Neural progenitor cell (in vitro differentiated cells): ENCODE measurements at places on chromosomes 16 and 17. TPM values are rescaled to one million over a fixed set of nuclear protein-coding genes. Genes with fewer than 3 reads are reported as not detected.

- H3K4me1 ChIP-seq: peaks cover 47% of the 10 kb centered on the region
- DNase-seq: no peak
- H3K27ac ChIP-seq: no peak overlapping the region
- no peaks in the 10 kb centered on the region for H3K27me3 ChIP-seq
- no peak overlapping the region for H3K4me3 ChIP-seq
Observed at GRCh38 chr16:49527611-49528010, 154.0 kb downstream of the C16orf78 start.

GRCh38 chr17:46869975-46870803, 18.8 kb downstream of the WNT9B start:
- H3K4me1 ChIP-seq: no peaks in the 10 kb centered on the region
- no peak overlapping the region for H3K4me3 ChIP-seq
- no peak for DNase-seq
- no peaks in the 10 kb centered on the region for H3K36me3 ChIP-seq
- no peaks in the 10 kb centered on the region for H3K27me3 ChIP-seq
- no peak overlapping the region for H3K27ac ChIP-seq

GRCh38 chr16:79767421-79768275, 167.1 kb upstream of the MAF start:
- H3K4me1 ChIP-seq: peaks cover 42% of the 10 kb centered on the region
- DNase-seq: peak; percentile 78
- no peaks in the 10 kb centered on the region for H3K27me3 ChIP-seq
- no peaks in the 10 kb centered on the region for H3K36me3 ChIP-seq
- peak overlapping the region; percentile 2 for H3K4me3 ChIP-seq
- H3K27ac ChIP-seq: peak overlapping the region; percentile 90

GRCh38 chr17:16453493-16453851, 38.1 kb downstream of the TRPV2 start:
- no peak overlapping the region for H3K27ac ChIP-seq
- DNase-seq: no peak
- H3K27me3 ChIP-seq: no peaks in the 10 kb centered on the region
- H3K4me3 ChIP-seq: no peak overlapping the region
- H3K36me3 ChIP-seq: no peaks in the 10 kb centered on the region

- H3K36me3 ChIP-seq: no peaks in the 10 kb centered on the region
- no peak for DNase-seq
- peaks cover 40% of the 10 kb centered on the region for H3K4me1 ChIP-seq
- no peak within 1 kb of the TSS for H3K27ac ChIP-seq
- H3K4me3 ChIP-seq: no peak within 1 kb of the TSS
- H3K27me3 ChIP-seq: no peaks in the 10 kb centered on the region
Observed at GRCh38 chr17:7558544-7559319, at the start of gene TNFSF13. TNFSF13 (plus strand) TSS chr17:7558750; CDS start chr17:7559040, 290 bp downstream.

DNA sequence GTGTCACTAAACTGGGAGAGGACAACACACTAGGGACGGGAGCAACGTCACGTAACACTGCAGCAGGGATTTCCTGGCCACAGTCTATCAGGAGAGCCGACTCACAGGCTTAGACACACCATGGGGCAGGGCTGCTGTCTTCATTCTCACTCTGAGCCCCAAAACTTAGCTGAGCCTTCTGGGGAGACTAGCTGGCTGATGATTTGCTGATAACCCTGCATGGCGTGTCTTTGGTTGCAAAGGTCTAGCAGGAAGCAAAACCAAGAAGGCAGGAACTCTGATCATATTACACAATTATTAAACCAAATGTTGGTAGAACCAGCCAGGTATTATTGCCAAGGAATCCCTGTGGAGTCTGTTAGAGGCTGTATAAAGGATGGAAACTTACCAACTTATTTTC, 345.0 kb downstream of the SLC39A11 start:
- H3K27ac ChIP-seq: no peak overlapping the region
- DNase-seq: no peak
- H3K4me3 ChIP-seq: no peak overlapping the region
- peaks cover 13% of the 10 kb centered on the region for H3K4me1 ChIP-seq

- no peak overlapping the region for H3K27ac ChIP-seq
- H3K27me3 ChIP-seq: no peaks in the 10 kb centered on the region
- no peak for DNase-seq
Observed at GRCh38 chr16:12750554-12750918, 53.2 kb downstream of the CPPED1 start.

- no peak for DNase-seq
- no peaks in the 10 kb centered on the region for H3K36me3 ChIP-seq
- H3K27me3 ChIP-seq: no peaks in the 10 kb centered on the region
- H3K4me3 ChIP-seq: no peak overlapping the region
- no peaks in the 10 kb centered on the region for H3K4me1 ChIP-seq
Observed at GRCh38 chr17:76659928-76660655, 16.5 kb upstream of the ST6GALNAC1 start.

- H3K4me3 ChIP-seq: no peak overlapping the region
- H3K27ac ChIP-seq: no peak overlapping the region
- no peaks in the 10 kb centered on the region for H3K36me3 ChIP-seq
- H3K4me1 ChIP-seq: peaks cover 8% of the 10 kb centered on the region
Observed at GRCh38 chr17:72063262-72063661, 57.6 kb upstream of the SOX9 start.

- H3K4me1 ChIP-seq: peaks cover 23% of the 10 kb centered on the region
- H3K4me3 ChIP-seq: no peak overlapping the region
- no peak overlapping the region for H3K27ac ChIP-seq
- H3K36me3 ChIP-seq: no peaks in the 10 kb centered on the region
- DNase-seq: no peak
Observed at GRCh38 chr17:55726440-55726839, 3.8 kb upstream of the TMEM100 start.

DNA sequence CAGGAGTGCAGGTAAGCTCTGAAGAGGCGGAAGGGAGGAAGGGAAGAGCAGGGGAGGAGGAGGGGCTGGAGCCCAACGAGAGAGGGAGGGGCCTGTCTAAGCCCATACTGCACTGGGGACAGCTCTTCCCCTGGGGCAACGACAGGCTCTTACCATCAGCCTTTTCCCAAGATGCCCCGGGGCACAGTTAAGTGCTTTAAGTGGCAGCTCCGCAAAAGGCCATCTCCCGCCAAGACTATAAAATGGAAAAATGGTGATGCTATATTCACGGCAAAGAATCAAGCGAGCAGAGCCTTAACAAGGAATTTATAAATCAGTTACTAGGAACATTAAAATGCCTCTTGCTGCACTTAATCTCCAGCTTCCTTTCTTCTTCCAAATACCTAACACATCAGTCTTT, 110.2 kb upstream of the NLRP1 start:
- H3K36me3 ChIP-seq: no peaks in the 10 kb centered on the region
- no peak overlapping the region for H3K27ac ChIP-seq
- no peaks in the 10 kb centered on the region for H3K27me3 ChIP-seq
- peaks cover 8% of the 10 kb centered on the region for H3K4me1 ChIP-seq

DNA sequence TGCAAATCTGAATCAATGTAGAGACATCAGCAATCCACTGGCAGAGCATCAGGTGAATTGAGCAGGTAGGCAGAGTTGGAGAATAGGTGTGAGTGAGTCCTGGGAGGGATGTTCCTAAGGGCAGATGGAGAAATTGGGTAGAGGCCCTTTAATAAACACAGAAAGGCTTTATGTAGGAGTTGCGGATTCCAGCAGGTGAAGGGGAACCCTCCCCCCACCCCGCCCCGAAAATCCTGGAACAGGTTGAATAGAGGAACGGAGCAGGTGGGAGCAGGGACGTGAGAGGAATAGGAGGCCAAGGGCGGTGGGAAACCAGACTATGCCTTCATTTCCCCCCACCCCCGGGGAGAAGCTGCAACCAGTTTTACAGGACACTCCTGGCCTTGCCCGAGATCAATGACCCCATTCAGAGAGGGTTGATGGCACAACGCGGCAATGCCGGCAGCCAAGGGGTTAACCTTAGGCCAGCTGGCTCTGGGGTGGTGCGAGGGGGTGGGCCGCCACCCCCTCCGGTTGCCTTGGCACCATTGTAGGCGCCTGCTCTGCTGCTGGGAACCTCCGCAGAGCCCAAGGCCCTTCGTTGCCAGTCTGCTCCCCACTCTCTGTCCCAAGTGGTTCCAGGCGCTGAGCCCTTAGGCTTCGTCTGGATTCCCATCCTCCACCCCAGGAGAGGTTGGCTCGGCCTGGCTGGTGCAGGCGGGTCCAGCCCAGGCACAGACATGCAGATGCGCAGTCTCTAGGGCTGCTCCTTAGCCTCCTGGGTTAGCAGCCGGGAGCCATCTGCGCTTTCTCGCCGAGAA, 814 bp upstream of the RUNDC3A start:
- H3K4me3 ChIP-seq: peak overlapping the region; percentile 50
- no peaks in the 10 kb centered on the region for H3K36me3 ChIP-seq
- peaks cover 13% of the 10 kb centered on the region for H3K4me1 ChIP-seq
- H3K27ac ChIP-seq: no peak overlapping the region
- peaks cover 45% of the 10 kb centered on the region for H3K27me3 ChIP-seq

DNA sequence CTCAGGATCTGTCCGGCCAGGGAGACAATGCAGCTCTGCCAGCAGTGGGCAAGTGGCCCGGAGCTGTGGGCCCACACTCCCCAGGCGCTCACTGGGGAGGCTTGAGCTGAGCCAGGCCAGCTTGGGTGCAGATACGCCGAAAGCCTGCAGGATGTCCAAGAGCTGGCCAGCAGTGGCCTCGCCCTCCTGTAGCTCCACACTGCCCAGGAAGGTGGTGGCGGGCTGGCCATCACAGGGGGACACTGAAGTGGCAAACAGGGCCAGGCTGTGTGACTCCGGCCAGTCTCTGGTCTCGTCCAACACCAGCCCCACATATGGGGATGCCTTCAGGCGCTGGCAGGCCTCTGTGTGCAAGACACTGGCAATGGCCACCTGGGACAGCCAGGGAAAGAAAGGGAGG, 9.6 kb downstream of the C17orf113 start:
- H3K4me1 ChIP-seq: peaks cover 20% of the 10 kb centered on the region
- no peaks in the 10 kb centered on the region for H3K36me3 ChIP-seq
- no peak overlapping the region for H3K27ac ChIP-seq
- no peaks in the 10 kb centered on the region for H3K27me3 ChIP-seq
- H3K4me3 ChIP-seq: no peak overlapping the region
- no peak for DNase-seq

Gene CALB2
- 0.62 TPM in 1 of 2 replicates, not detected in the other for total RNA-seq

Gene SEPTIN1
- total RNA-seq: 1.1 TPM in 1 of 2 replicates, not detected in the other

Gene ACE
- total RNA-seq: 0.22 TPM in 1 of 2 replicates, not detected in the other
